ENCODE measurements at places on chromosomes 13 and 19.

DNA sequence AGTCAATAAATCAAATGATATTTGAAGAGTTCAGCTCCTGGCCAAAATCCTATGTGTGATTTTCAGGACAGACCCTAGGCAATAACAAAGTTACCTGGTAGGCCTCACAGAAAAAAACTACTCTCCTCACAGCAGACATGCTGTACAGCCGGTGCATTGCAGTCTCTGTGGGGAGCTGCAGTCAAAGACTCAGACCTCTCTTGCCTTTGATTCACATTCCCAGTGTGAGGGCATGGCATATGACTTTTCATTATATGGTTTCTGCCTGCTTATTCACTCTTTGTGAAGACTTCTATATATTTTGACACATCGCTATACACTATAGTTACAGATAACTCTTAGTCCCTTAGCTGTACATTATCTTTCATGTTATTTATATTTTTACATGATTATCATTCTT, 2684.3 kb upstream of the PCDH20 start:
- no peak for DNase-seq

GRCh38 chr13:99332456-99332855, 25.3 kb upstream of the GPR183 start:
- no peak for DNase-seq

DNA sequence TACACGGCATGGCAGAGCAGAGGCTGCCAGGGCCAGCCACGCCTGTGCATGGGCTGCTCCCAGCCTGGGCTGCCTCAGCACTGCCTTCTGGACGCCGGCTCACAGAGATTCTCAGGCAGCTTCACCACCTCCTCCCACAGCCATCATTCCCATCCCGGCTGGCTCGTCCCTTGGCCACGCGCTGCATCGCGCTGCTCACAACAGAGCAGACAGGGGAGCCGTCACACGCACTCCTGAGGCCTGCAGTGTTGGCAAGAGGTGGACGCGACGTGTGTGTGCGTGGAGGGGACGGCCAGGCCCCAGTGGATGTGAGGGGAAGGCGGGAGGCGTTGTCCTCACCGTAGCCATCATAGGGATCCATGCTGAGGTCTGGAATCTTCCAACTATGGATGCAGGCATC, 7.6 kb upstream of the PRKD2 start:
- DNase-seq: no peak

GRCh38 chr13:80946008-80946802, 605.3 kb upstream of the SPRY2 start:
- DNase-seq: no peak

DNA sequence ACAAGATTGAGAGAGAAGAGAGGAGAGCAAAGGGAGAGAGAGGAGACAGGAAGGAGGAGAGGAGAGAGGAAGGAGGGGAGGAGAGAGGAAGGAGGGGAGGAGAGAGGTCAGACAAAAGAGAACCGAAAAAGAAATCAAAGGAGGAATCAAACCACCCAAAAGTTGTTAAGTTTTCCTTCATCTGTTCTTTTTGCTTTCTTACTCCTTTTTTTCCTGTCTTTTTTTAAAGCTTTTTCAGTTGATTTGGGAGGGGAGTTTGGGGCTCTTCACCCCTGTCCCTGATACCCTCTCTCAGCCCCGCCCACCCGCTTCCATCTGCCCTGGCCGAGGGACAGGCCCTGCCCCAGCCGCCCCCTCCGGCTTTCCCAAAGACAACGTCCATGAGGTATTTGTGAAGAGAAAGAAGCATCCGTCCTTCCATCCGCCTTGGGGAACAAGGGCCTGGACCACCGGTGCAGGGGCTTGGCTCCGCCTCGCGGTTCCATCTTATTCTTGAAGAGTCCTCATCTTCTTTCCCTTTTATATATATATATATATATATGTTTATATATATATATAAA, 13.3 kb downstream of the ZNF574 start:
- no peak for DNase-seq

- no peak for DNase-seq
Observed at GRCh38 chr13:99811067-99811700, 160.4 kb downstream of the ZIC5 start.

- DNase-seq: no peak
Observed at GRCh38 chr19:10259162-10259905, 7.3 kb downstream of the MRPL4 start.

DNA sequence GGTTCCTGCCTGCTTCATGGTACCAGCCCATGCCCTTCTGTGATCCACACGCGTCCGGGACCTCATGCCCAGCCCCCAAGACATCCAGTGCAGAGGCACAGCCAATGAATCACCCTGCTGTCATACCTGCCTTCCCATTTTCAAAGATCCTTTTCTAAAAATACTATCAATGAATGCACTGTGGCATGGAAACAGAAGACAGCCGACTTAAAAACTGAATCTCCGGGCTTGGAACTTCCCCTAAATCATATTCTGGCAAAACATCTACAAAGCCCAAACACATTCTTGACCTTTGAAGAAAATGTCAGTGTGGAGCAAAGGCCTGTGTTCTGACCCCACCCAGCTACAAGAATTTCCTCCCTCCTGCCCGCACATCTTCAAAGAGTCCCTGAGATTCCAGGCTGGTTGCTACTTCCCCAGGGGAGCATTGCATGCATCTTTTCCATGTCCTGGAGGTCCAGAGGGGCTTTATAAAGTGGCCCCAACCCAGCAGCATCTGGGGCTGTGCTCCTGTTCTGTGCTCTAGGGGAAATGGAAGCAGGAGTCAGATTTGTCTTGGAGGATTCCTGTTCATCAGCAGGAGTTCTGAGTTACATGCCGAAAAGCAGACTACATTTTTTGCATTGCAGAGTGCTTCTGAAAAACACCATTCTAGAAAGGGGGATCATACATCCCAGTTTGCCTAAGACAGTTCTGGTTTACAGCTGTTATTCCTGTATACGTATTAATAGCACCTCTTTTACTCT, 135.2 kb downstream of the USP12 start:
- no peak for DNase-seq

DNA sequence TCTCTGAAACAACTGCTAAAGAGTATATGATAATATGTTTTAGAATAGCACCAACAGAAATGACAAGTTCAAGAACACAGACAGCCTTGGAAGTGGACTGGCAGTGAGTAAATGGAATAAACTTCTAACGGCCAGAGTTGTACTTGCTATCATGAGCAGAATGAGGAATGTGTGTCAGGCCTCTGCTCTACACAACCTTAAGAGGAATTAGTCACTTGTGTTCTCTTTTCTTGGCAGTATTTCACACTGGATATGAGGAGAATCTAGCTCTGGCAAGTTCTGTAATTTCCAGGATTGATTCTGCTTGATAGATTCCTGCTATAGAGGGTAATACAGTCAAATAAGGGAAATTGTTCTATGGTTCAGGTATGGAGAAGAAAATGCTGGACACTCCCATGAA, 757.3 kb downstream of the EFNB2 start:
- no peak for DNase-seq

- DNase-seq: no peak
Observed at GRCh38 chr19:7705387-7706187, 3.7 kb upstream of the FCER2 start.

DNA sequence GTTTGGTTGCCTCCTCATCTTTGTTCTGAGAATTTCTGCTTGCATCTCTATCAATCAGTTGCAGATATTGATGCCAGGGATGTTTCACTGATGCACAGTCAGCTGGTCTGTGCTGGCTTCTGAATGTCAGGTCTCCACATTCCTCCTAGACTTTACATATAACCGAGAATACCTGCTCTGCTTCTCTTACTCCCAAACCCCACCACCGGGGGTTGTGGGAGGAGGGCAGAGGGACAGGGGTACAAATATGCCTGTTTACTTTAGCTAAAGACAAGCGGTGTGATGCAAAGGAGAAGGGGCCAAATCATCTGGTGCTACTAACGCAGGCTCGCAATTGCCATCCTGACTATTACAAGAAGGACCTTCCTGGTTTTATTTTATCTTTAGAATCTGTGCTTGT, 17.4 kb upstream of the KLHL1 start:
- no peak for DNase-seq

GRCh38 chr13:100537486-100537885, 51.1 kb downstream of the GGACT start:
- no peak for DNase-seq
